CD4-positive, alpha-beta T cell treated with Interleukin-17A for 4 hours (primary cell): ENCODE measurements at places on chromosomes 2 and 18.

- no peak for DNase-seq
Measured at GRCh38 chr2:181810823-181811695, 80.5 kb upstream of the ITPRID2 start.

GRCh38 chr2:19651466-19651865, 250.3 kb downstream of the TTC32 start:
- no peak for DNase-seq

DNA sequence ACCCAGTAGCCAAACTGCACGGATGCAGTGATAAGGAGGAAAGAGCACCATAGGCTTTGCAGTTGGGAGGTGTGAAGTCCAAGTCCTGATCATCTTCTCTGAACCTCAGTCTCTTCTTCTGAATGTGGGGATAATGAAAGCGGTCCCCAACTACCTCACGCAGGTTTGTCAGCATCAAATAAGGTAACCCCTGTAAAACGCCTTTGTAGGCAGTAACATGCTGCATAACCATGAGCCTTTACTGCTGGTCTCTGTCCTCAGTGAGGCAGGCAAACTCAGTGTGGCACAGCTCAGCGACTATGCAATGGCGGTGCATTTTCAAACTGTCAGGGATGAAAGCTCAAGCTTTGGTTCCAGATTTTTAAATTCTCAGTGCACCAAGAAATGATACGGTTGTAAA, 46.1 kb downstream of the DNMT3A start:
- peak; percentile 16 for DNase-seq

GRCh38 chr2:219661197-219661954, 33.9 kb downstream of the SLC4A3 start:
- DNase-seq: no peak

DNA sequence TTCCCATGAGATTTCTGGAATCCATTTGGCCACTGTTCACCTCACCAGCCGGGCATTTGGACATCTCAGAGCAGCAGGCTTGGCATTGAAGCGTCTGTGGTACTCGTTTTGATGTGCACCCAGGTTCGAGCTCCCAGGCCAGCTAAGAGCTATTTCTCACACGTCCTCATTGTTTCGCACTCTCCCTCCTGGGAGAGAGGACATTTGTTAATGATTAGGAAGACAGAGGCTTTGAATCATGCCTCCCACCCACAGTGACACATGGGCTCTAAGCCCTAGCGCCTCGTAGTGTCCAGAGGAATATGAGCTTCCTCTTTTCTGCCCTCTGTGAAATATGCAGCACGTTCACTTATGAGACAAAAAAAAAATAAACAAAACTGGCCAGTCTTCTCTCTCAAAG, 361.8 kb downstream of the RND3 start:
- no peak for DNase-seq

- DNase-seq: peak; percentile 38
Measured at GRCh38 chr2:55051026-55051866, 995 bp upstream of the RTN4 start.

DNA sequence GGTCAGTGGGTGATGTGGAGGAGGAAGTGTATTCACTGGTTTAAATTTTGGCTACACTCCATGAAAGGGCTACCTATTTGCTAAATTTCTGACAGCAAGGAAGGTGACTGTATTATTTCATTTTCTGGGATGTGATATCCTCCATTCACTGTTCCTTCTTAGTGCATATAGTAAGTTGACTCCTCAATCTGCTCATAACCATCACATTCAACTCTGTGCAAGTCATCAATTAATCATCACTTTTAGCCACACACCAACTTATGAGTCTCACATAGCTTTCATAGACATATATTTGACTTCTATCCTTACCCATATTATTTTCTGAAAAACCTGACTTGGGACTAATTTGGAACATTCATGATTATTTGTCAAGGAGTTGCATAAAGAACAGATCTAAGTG, 16.9 kb downstream of the KLHL41 start:
- no peak for DNase-seq

GRCh38 chr2:126849991-126850535, 48.6 kb upstream of the TEX51 start:
- DNase-seq: no peak

- DNase-seq: peak; percentile 35
Measured at GRCh38 chr18:59921384-59921891, 21.6 kb downstream of the PMAIP1 start.

DNA sequence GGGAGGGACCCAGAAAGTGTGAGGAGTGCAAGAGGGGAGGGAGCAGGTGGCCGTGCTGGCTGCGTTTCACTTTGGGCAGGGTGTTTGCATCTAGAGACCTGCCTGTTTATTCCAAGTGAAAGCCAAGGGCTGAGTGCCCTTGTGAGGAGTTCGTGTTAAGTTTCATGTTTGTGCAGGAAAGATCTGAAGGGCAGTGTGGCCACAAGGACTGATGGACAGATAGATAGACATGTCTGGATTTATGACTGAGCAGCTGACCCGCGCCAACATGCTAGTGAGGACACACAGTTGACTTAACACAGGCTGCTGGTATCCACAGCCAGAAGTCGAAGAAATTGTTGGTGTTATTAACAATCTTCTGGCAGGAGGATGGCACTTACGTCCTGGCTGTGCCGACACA, 387.6 kb upstream of the TNP1 start:
- no peak for DNase-seq

DNA sequence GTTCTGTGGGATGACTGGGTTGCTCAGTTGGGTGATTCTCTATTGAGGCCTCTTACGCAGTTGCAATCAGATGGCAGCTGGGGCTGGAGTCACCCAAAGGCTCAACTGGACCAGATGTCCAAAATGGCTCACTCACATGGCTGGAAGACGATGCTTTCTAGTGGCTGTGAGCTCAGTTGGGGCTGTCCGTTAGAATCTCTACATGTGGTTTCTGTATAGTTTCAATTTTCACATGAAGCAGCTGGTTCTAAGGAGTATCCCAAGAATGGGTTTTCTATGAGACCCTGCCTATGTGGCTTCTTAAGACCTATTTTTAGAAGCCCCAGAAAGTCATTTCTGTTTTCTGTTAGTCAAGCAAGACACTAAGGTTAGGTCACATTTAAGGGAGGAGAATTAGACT, 4.4 kb downstream of the XRCC5 start:
- DNase-seq: no peak

DNA sequence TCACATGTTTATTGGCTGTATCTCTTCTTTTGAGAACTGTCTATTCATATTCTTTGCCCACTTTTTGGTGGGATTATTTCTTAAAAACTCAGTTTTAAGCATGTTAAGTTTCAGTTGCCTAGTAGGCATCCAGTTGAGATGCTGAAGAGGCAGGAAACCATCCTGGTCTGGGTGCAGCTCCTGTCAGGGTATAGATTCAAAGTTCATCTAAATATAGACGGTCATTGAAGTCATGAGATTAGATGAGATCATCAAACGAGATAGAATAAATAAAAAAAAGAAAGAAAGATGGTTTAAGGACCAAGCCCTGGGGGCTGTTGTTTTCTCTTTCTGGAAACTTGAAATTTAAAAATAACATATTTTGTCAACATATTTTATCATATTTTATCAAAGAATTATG, 9.2 kb upstream of the DNAH7 start:
- no peak for DNase-seq

DNA sequence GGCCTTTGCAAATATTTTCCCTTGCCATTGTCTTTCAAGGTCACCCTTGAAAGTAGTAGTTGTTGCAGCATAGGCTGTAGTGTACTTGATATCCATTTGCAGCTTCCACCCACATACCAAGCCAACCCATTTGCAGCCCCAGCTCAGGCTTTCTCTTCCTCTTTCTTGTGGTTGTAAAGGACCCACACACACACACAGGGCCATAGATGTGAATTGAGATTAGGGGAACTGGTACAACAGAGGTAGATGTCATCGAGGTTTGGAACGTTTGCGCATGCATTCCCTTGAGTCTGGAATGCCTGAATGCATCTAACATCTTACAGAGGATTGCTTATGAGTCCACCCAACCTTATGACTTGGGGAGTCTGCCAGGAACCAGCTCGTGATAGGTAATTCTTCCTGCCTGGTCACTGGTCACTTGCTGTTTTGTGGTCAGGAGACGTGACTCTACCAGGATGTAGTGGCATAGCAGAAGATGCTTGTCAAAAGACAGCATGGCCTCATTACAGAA, 91.9 kb downstream of the MRPS9 start:
- DNase-seq: no peak

DNA sequence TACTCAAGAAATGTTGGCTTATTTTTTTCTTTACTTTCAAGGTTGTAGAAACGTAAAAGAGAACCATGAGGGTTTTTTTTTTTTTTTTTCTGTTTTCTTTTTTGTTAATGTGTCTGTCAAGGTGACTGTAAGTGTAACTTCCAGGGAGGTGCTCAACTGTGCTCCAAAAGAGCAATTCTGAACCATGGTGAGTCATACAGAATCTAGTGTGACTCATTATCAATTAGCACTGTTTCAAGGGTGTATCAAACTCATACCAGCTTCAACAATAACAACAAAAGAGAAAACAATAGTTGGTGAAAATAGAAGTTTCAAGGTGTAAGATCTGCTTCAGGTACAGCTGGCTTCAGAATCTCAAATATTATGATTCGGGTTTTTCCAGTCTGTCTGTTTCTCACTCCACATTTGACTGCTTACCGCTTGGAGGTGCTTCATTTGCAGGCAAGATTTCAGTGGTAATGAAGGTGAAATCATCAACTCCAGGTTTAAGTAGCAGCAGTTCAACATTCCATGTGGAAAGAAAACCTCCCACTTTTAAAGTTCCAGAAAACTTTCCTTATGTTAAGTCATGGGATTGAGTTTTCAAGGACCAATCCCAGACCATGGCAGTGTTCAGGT, 850.6 kb downstream of the CNTNAP5 start:
- no peak for DNase-seq

DNA sequence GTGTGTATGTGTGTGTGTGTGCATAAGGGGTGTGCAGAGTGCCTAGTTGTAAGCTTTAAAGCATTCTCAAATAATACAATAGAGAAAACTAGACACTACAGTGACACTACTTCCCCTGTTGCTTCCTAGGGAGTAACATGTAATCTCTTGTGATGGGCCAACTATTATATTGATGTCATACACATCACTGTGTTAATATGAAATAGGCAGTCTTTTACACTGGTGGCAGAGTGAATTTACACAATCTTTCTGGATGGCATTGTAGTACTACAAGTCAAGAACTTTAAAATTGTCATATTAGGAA, 488.0 kb upstream of the ZEB2 start:
- no peak for DNase-seq

DNA sequence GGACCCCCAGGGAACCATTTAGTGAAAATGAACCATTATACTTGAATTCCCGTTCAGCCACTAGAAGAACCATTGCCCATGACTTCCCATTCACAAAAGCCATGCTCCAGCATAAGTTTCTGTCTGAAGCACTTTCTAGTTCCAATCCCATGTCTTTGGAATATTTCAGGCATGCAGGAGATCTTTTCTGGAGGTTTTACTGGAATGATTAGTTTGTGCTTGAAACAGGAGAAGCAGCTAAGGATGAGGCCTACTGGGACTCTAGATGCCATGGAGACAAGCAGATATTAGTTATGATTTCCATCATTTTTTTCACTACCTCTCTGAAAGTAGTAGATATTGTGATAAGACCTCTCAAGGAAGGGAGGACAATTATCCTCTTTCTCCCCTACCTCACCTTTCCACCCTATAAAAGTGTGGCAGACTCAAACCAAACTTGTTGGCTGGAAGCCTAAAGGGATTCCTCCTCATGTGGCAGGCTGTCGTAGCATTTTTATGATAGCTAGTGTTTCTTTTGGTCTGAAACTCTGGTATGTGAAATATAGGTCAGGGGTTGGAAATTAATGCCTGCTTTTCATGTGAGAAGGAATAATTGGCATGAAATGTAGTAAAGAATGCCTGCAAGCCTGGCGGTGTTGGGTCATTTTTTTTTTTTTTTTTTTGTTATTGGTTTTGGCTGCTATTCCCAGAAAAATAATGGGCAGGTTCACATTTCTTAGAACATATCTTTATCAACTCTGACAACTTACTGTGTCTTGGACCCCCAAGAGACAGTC, 29.3 kb upstream of the MMADHC start:
- DNase-seq: no peak

DNA sequence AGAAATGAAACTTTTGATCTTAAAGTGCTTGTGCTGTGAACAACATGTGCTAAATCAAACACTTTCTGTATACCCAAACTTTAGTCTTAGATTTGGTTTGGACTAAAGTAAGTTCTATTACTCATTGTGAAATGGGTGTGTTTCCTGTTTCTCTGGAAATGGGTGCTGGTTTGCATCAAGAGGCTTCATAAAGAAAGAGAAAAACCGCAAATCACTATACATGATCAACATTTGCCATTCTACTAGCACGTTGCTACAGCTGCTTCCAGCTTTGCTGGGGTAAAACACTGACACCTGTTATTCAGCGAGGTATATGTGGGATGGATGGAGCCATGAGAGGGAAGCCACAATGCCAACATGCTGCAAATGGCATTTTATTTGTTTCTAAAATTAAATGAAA, 547.0 kb upstream of the ACVR2A start:
- DNase-seq: peak; percentile 41

DNA sequence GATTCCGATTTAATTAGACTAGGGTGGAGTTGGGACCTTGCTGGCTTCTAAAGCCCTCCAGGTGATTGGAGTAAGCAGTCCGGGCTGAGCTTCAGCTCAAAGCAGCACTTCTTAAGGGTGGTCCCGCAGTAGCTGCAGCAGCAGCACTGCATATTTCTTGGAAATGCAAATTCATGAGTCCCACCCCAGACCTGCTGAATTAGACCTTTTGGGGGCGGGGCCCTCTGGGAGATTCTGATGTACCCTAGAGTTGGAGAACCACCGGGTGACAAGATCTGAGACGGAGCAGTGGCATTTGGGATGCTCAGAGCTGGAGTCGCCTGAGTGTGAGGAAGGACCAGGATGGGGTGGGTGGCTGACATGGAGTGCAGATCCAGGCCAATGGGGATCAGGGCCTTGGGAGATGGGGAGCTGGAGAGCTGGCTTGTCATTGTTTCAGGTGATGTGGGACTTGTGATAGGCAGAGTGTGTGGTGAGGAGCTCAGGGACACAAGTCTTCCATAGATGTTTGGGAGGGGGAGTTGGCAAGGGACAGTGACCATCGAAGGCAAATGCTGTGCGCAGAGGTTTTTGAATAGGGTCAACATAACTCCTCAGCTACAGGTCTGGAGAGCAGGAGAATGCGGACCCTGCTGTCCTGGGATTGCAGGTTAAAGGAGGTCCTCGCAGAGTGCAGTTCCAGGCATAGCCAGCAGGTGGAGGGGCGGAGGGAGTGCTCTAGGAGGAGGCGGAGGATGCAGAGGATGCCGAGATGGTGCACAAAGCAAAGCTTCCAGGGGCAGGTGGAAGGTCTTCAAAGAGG, 130.9 kb upstream of the RAB12 start:
- DNase-seq: peak; percentile 53
